AG09309 (cell line): ENCODE measurements at places on chromosomes 6 and 20.

DNA sequence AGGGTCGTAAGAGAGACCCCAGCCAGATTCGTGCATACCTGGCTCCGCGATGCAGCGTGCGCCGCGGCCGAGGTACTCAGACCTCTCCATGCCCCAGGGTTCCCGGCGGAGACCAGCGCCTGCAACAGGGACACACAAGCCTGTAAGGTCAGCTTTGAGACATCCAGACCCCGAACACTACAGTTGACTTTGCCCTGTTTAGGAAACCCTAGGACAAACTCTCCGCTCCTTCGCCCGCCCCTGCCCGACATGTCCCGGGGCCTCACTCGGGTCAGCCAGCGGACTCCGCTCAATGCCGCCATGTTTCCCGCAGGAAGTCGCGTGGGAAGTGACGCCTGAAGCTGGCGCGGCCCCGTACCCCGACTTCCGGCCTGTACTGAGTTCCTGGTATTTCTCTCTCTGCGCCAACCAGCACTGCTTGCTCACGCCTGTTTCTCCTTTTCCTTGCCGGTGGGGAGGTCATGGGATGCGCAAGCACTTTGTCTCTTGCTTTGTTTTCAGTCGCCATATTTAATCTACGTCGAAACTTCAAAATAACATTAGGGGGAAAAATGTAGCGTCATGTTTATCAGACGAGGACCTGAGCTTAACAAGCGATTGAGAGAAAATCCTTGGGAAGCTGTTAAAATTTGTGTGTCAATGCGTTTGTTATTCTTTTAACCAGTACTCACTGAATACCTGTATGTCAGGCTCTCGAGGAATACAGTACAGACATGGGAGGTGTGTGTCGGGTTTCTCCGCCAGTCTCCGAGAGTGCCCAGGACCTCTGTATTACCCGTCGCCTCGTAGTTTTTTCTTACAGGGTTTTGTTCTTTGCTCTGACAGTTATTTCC lies at the start of gene IDH3B:
Gene IDH3B (minus strand): TSS at position 330 of the 833 bp plus-strand sequence. CDS start 28 bp downstream, at position 302.
- peak; percentile 73 for DNase-seq

GRCh38 chr6:25623879-25624278 lies 28.1 kb upstream of the SCGN start:
- no peak for DNase-seq

DNA sequence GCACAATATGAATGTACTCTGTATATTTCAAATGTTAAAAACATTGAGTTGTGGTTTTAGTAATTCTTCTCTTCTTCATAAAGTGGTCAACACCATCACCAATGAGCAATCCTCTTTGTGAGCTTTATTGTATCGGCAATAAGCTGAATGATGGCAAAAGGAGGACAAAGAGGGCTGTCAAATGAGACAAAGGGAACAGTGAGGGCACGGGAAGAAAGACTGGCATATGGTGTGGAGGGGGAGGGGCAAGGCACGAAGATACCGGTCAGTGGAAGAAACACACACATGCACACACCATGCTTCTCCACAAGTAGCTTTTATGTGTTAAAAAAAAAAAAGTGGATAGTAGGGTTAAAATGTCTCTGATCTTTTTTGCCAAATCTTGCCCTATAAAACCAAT lies 506.8 kb upstream of the CITED2 start:
- no peak for DNase-seq

DNA sequence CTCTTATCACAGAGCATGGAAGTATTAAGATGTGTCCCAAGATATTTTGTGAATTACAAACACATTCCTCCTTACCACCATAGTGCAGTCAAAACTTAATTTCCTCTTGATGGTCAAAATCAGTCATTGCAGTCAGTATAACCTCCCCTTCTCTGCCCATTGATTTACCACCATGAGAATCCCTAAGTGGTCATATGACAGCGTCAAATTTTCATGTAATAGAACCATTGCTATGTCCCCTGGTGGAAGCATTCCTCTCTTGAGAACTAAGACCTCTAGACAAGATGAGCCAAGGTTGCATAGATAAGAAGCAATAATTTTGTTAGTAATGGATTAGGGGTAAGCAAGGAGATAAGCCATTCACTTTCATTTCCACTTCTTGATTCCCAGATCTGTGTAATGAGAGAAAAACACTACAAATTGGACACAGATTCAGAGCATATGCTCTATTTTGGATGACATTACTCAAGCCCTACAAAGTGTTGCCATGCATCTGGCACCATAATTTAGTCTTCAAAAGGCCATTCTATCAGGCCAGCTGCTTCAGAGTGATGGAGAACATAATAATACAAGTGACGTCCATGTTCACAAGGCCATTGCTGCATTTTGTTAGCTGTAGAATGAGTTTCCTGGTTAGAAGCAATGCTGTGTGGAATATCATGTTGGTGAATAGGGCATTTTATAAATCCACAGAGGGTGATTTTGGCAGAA lies 49.6 kb upstream of the PDE7B start:
- DNase-seq = no peak

GRCh38 chr6:129183681-129184301 lies 300.9 kb downstream of the LAMA2 start:
- DNase-seq = peak; percentile 29

- DNase-seq = no peak
Measured at GRCh38 chr20:35839904-35840303, 68.1 kb downstream of the PHF20 start.

DNA sequence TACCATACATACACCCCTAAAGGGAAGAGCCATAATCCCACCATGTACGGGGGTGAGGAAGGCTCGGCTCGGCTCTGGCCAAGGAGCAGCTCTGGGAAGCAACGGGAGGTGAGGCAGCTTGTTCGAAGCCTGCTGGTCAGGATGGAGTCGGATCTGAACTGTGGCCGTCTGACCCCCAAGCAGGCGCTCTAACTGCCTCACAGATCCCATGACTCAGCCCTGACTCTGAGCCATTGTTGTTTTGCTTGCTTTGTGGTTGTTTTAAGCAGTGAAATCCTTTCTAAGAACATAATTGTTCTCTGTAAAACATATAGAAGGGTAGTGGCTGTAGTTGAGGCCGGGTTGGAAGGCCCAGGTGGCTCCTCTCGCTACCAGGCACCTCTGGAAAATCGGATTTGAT lies 10.9 kb downstream of the C6orf132 start:
- no peak for DNase-seq

DNA sequence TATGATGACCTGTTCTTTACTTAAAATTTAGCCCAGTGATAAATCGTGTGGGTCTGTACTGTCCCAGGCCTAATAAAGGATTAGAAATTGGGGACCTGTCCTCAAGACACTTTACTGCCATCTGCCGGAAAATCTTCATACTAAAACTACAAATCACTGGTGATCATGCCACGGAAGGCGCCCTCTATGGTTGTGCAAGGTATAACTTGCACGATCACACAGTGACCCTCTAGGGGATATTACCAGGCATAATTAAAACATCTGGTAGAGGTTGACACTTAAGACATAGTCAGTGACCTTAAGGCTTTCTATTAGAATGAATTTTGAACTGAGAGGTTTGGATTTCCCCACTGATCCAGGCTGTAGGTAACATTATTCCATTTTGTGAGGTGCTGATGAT lies 172.6 kb downstream of the BMP2 start:
- no peak for DNase-seq

DNA sequence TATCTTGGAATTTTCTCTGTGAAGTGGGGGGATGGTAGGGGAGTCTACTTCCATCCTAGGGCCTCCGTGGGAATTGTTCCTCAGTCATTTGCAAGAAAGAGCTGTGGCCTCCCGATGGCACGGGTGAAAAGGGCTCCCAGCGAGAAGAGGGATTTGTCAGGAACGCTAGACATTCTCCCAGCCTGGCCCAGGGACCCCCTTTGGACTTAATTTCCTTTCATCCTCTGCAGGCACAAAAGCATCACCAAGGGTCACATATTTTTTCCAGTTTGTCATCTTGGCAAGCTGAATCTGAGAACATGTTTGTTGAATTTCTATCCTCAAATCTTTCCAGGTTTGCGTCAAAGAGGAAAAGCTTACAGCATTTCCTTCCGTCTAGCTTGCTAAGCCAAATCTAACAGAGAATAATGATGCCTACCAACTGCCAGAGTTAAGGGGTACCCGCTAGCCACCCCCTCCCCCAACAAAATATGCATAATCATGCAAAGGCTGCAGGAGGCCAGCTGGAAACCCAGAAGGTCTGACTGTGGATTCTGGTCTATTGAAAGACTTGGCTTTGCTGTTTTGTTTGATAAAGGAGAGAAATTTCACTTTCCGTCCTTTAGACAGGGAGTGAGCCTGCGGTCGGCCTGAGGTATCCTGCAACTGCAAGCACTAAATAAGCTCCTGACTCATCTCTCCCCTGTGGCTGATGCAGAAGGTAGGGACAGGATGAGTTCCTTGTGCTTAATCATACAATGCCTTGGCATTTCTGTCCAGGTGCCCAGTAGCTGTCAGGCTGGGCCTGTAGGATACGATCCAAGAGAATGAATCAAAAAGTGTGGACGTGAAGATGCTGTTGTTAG lies 23.1 kb downstream of the PSMG4 start:
- peak; percentile 76 for DNase-seq

DNA sequence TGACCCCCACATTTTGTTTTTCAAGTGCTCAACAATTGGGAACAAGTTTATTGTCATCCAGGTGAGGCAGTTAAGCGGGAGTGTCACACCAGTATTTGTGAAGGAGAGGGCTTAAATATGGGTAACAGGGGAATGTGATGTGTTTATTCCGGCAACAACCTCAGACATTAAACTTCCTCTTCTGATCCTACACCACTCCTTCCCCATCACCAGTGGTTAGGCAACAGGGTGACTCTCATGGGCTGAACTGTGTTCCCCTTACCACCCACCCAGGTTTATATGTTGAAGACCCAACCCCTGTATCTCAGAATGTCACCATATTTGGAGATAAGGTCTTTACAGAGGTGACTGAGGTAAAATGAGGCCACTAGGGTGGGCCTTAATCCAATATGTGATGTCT lies 52.1 kb upstream of the RNF182 start:
- DNase-seq = no peak

GRCh38 chr6:33599413-33599938 lies 19.4 kb upstream of the BAK1 start:
- DNase-seq = no peak

DNA sequence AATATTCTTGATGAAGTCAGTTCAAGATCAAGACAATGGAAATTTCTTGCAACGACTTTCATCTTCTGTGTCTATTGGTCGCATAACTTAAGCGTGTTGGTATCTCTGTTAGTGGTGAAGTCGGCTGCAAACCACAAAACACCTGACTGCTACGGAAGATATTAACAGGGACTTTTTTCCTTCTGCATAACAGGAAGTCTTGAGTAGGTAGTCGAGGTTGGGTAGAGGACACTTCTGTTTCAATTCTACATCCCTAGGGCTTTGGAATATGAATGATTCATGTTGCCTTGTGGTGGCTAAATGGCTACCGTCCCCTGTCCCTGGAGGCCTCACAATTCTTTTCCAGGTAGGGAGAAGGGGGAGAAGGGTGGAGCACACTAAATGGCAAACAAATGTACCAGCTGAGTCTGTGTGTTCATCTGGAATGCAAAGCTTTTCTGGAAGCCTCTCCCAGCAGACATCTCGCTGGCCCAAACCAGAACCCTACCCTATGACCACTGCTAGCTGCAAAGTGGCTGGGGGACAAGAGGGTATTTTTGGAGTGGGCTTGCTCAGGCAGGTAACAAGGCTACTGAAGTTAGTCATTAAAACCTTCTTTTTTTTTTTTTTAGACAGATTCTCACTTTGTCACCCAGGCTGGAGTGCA lies 34.6 kb upstream of the NKX2-2 start:
- no peak for DNase-seq

DNA sequence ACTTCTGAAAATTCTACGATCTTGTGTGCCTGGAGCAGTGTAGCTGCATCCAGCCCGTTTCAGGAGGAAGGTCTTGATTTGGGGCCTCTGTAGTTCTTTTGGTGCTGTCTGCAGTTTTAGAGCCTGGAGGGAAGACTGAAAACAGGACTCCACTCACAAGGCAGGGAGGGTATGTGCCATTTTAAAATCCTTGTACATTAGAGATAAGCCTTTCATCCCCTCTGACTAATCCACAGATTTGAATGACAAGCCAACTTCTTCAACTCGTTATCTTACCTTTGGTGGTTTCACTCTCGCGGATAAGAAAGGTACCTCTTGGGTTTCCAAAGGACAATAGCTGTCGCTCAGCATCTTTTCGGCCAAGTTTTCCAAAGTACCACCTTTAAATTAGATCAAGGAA lies 98.0 kb upstream of the TRAF3IP2 start:
- DNase-seq = no peak
